T-cell (primary cell): ENCODE measurements at places on chromosomes 5 and 9. TPM values are rescaled to one million over a fixed set of nuclear protein-coding genes. Genes with fewer than 3 reads are reported as not detected.

MAPK9 gene
- total RNA-seq: 35.8 TPM

DNA sequence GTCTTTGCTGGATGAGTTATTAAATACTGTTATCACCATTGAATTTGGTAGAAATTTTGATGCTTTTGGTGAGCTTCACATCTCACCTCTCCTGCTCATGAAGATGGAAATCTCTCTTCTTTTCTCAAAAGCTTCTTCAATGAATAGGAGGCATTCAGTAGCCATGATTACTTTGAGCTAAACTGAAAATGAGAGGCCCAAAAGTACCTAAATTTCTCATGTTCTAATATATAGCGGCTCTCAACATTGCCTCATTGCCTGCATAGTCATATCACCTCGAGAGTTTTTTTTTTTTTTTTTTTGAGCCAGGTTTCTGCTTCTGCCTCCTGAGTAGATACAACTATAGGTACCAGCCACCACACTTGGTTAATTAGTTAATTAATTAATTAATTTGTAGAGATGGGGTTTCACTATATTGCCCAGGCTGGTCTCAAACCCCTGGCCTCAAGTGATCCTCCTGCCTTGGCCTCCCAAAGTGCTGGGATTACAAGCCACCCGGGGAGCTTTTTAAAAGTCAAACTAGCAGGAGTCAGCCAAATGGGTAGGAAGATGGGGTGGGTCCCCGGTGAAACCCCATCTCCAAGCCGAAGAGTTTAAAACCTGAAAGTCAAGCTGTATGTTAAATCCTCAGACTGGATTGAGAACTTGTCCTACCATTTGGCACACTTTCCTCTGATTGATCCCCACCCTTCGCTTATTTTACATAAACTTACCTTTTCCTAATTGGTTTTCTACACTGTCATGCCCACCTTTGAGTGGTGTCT lies 169.0 kb downstream of the DOCK2 start:
- H3K27me3 ChIP-seq: no peaks in the 10 kb centered on the region
- H3K4me1 ChIP-seq: peaks cover 9% of the 10 kb centered on the region
- peaks cover 2% of the 10 kb centered on the region for H3K36me3 ChIP-seq
- H3K27ac ChIP-seq: no peak overlapping the region
- H3K4me3 ChIP-seq: no peak overlapping the region
- no peak for DNase-seq

DNA sequence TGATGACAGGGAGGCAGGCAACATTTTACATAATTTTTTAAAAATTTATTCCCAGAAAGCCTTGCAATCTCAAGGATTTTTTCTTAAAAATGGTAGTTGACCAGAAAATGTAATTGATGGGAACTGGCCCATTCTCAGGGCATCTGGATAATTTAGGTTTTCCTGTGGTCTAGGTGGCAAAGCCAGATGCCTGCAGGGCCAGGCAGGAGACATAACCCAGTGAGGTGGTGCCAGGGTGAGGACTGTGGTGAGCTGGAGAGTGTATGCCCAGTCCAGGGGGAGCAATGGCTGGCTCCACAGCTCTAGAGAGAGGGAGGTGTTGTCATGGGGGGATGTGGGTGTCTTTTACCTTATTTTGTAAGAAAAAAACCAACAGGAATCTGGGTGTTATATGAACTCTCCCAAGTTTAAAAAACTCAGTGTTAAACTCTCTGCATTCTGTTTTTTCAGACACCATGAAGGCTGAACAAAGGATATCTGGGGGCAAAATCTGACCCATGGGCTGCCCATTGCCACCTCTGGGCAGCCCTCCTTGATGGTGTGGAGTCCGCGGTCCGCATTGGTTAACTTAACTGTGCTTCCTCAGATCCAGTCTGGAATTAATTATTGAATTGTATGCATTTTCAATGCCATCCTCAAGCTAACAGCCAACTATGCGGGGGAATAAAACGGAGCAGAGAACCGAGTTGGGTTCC lies 43.9 kb downstream of the BOD1 start:
- peak overlapping the region; percentile 27 for H3K4me3 ChIP-seq
- no peaks in the 10 kb centered on the region for H3K36me3 ChIP-seq
- H3K27ac ChIP-seq: no peak overlapping the region
- DNase-seq: no peak

- no peak overlapping the region for H3K27ac ChIP-seq
- H3K4me1 ChIP-seq: no peaks in the 10 kb centered on the region
- no peak for DNase-seq
- peaks cover 2% of the 10 kb centered on the region for H3K27me3 ChIP-seq
- H3K4me3 ChIP-seq: no peak overlapping the region
- H3K36me3 ChIP-seq: no peaks in the 10 kb centered on the region
Observed at GRCh38 chr9:17906176-17906840, 327.4 kb downstream of the SH3GL2 start.

DNA sequence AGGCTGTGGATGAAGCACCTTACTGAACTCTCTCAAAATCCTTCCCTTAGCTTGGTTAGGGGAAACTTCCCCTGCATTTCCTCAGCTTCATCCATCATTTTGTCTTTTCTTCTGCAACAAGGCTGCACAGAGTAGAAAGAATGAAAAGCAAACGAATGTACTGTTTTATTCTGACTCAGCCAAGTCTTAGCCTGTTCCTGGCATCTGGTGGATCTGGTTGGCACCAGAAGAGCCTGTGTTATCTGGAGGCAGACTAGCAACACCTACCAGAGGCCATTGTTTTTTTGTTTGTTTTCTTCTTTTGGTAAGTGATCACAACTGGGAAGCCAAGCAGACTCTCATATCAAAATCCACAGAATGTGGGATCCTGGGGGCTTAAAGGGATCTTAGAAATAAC lies 200.7 kb downstream of the FANCC start:
- no peaks in the 10 kb centered on the region for H3K36me3 ChIP-seq
- DNase-seq: no peak
- no peak overlapping the region for H3K27ac ChIP-seq
- H3K4me3 ChIP-seq: no peak overlapping the region

GRCh38 chr5:156469636-156470035 lies 142.7 kb downstream of the SGCD start:
- no peaks in the 10 kb centered on the region for H3K4me1 ChIP-seq
- H3K36me3 ChIP-seq: no peaks in the 10 kb centered on the region
- H3K4me3 ChIP-seq: no peak overlapping the region
- H3K27me3 ChIP-seq: no peaks in the 10 kb centered on the region
- DNase-seq: no peak
- H3K27ac ChIP-seq: no peak overlapping the region

GRCh38 chr9:113737517-113738271 lies 138.4 kb upstream of the ZNF618 start:
- H3K4me1 ChIP-seq: no peaks in the 10 kb centered on the region
- no peak overlapping the region for H3K4me3 ChIP-seq
- H3K27me3 ChIP-seq: no peaks in the 10 kb centered on the region
- H3K36me3 ChIP-seq: no peaks in the 10 kb centered on the region
- no peak for DNase-seq

CDC20B gene
- not detected for total RNA-seq

MAP1B gene
- total RNA-seq: not detected

GRCh38 chr9:1709347-1709746 lies 305.8 kb upstream of the SMARCA2 start:
- no peak overlapping the region for H3K27ac ChIP-seq
- no peak for DNase-seq
- no peaks in the 10 kb centered on the region for H3K4me1 ChIP-seq

DNA sequence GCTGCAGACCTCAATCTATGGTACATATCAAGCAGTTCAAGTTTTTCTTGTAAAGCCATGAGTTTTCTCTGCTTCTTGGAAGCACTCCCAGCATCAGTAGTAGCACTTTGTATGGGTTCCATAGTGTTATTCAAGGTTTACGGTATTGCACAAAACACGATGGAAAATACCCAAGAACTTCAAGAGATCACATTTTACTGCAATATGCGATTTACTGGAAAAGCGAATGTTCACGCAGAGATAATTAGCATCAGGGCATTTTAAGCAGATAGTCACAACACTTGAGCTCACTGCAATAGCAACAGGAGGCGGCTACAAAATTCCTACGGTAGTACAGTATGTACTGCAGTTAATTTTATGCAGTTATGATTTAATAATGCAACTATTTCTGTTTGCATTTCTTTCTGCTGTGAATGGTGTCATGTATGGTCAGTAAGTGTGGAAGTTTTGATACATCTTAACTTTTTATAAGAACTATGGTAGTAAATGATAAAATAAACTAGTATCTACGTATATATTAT lies 200.8 kb downstream of the SMARCA2 start:
- H3K27me3 ChIP-seq: no peaks in the 10 kb centered on the region
- no peak overlapping the region for H3K27ac ChIP-seq
- DNase-seq: no peak
- no peaks in the 10 kb centered on the region for H3K36me3 ChIP-seq
- H3K4me3 ChIP-seq: no peak overlapping the region
- no peaks in the 10 kb centered on the region for H3K4me1 ChIP-seq

ADGRD2 gene
- not detected for total RNA-seq

DNA sequence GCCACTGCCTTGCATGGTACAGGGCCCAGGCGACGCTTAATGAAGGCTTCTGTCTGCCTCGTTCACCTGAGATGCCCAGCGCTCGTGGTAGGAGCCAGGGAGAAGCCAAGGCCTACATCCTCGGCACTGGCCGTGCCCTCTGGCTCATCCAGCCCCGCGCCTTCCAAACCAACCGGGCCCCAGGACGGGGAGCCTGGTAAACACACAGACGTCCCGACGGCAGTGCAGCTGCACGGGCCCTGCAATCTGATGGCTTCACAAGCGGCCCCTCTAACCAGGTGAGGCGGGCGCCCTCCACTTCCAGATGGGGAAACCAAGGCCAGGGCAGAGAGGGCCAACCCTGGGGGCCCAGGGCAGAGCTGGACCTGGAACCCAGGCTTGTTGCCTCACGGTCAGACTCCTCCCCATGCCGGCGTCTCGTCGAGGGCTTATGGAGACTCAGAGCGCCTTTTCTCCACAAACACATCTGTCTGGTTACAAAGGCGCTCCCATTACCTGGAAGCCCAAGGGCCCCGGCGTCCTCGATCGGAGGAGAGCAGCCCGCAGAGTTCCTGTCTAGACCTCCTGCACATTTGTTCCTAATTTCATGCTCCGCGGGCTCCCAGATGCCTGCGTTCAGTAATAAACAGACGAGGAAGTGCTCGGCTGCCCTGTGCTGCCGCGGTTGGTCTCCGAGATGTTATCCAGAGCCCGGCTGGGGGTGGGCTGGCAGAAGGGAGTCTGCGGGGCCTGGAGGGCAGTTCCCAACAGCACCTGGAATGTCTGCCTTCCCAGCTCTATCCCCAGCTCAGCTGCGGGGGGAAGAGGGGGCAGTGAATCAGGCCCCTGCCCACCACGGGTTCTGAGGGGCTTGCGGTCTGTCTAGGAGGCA lies 23.5 kb downstream of the FAM163B start:
- H3K4me3 ChIP-seq: no peak overlapping the region
- no peaks in the 10 kb centered on the region for H3K36me3 ChIP-seq
- DNase-seq: no peak
- no peak overlapping the region for H3K27ac ChIP-seq
- H3K27me3 ChIP-seq: no peaks in the 10 kb centered on the region
- peaks cover 5% of the 10 kb centered on the region for H3K4me1 ChIP-seq

GFRA3 gene
- not detected for total RNA-seq

GRCh38 chr5:177357459-177358351 lies at the start of gene RGS14:
RGS14 (plus strand) TSS chr5:177357924; CDS start chr5:177358025, 101 bp downstream.
- H3K27me3 ChIP-seq: no peaks in the 10 kb centered on the region
- peak within 1 kb of the TSS; percentile 73 for H3K27ac ChIP-seq
- peak within 1 kb of the TSS; percentile 92 for H3K4me3 ChIP-seq
- DNase-seq: peak; percentile 53
- H3K36me3 ChIP-seq: peaks cover 29% of the 10 kb centered on the region

DNA sequence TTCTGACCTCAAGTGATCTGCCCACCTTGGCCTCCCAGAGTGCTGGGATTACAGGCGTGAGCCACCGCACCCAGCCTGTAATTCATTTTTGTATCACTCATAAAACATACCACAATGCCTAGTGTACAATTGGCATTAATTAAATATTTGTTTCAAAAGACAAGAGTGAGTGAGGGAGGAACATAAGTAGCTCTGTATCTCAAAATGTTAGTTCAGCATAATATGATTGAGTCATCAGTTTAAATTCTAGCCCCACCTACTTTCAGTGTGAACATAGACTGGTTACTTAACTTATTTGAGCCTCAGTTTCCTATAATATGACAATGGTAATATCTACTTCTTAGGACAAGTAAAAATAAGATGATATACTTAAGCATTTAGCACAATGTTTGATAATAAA lies 26.9 kb downstream of the INVS start:
- no peaks in the 10 kb centered on the region for H3K4me1 ChIP-seq
- H3K27me3 ChIP-seq: no peaks in the 10 kb centered on the region
- H3K36me3 ChIP-seq: no peaks in the 10 kb centered on the region
- no peak overlapping the region for H3K27ac ChIP-seq

GLIPR2 gene
- 31.6 TPM for total RNA-seq

DNA sequence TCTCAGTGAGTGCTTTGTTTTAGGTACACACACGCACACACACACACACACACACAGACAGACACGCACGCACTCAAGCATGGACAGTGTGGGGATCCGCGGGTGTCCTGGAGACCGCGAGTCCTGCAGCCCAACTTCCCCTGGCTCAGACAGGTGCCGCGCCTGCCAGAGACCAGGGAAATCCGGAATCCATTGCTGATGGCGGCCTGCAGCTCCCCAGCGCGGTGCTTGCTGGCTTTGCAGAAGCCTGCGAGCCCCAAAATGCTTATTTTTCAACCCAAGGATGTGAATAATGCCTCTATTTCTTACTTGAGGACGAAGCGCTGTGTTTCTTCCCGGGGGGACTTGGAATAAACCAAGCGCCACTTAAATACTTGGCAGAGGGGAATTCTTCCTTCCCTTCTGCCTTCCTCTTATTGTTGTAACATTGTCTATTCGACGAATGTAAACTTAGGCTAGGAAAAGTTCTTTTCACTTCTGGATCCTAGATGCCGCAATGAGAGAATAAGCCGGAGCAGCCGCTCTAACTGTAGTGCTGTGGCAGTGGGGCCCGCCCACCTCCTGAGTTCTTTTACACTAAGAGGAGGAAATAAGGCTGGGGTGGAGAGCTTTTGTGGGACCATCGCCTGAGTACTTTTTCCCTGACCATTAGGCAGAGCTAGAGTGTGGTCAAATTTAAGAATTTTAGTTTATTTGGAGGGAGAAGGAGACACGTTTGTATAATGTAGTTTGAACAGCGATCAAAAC lies 802 bp downstream of the ITGA2 start:
- peak overlapping the region; percentile 84 for H3K4me3 ChIP-seq
- DNase-seq: peak; percentile 8
- no peaks in the 10 kb centered on the region for H3K36me3 ChIP-seq
